ENCODE measurements at places on chromosomes 1 and 21.

- DNase-seq, result no peak
Measured at GRCh38 chr1:225449261-225449660, 21.4 kb upstream of the LBR start.

GRCh38 chr1:60345621-60346020, 272.1 kb upstream of the C1orf87 start:
- no peak for DNase-seq

DNA sequence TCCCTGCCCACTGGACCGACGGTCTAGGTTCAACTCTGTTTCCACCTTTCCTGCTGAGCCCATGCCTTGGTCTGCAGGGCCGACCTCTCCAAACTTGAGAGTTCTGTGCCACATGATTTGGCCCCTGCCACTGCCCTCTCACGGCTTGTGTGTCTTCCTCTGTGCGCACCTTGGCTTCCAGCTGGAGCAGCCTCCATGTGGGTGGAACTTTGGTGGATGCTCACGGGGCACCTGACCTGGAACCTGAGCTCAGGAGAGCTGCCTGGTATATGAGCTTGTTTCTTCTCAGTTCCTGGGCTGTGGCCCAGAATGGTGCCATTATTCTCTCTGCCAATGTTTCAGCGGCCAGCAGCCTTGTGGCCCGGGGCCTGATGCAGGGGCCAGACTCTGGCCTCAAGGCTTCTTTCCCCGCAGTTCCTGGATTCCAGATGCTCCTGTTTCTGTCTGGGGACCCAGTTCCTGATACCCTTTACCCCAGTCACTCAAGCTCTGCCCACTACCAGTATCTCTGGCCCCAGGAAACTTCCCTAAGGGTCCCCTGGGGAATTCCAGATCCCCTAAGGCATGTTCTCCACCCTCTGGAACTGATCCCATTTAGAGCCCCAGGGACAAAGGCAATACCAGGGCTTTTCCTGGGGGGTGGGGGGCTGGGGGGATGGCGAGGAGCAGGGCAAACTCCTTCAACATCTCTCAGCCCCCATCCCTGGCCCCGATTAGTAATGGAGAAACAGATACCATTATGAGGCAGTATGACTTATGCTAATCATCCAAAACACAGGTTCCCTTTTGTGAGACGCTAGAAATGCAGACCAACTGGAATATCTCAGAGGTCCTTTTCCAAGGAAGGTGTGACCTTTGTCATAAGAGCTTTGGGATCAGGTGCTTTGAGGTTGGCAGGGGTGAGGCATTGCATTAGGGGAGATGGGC, 11.1 kb downstream of the QSOX1 start:
- DNase-seq, result no peak

GRCh38 chr1:235421751-235422150, 54.5 kb downstream of the TBCE start:
- no peak for DNase-seq

DNA sequence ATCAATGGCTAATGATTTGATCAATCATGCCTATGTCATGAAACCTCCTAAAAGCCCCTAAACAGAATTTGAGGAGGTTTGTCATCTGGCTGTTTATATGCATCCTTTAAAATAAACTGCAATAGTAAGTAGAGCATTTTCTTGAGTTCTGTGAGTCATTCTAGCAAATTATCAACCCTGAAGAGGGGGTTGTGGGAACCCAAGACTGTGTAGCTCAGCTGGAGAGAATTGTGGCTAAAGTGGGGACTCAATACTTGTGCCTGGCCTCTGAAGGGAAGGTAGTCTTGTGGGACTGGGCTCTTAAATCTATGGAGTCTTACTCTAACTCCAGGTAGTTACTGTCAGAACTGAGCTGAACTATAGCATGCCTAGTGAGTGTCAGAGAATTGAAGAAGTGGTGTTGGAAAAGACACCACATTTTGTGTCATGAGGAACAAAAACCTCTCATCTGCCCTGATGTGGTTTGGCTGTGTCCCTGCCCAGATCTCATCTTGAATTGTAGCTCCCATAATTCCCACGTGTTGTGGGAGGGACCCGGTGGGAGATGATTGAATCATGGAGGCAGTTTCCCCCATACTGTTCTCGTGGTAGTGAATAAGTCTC, 402.4 kb downstream of the USH2A start:
- DNase-seq, result no peak

DNA sequence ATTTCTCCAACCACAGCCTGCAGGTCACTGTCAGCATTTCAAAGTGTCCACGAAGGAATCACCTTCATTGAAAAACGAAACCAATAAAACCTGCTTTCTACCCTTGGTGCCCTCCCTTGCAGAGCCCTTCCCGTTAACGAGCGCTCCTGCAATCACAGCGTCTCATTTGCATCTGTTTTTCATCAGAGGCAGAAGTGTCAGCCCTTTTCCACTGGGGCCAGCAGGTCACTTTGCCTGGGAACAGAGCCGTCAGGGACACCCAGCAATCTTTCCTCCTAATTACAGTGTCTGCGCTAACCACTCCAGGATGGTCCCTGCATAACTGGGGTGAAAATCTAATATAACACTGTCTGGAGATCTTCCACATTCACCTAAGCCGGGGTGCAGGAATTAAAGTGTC, 85.3 kb downstream of the PSMG1 start:
- DNase-seq, result no peak
